Fibroblast of villous mesenchyme (primary cell): ENCODE measurements at places on chromosomes 1 and 21.

DNA sequence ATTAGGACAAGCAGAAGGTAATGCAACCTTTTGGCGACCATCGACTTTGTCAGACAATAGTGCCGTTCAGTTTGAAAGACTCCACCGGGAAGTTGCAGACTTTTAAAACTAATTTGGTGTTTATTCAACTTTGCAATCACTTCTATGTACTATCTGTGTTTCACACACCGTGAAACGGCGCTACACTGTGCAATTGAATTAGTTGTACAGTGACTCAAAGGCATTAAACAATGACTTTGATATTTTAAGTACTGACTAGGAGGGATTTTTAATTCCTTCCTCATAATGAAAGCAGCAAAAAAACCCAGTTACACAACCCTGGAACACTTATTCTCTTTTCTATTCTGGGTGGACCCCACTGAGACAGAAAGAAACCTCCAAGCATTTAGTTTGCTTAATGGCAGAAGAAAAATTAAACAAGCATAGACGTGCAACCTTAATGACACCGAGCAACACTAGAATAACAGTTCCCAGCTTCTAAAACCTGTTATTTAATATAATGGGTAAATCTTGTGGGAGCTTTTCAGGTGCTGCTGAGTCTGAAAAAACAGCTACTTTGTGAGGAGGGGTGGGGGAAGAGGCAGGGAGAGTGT lies 176.8 kb downstream of the LMO4 start:
- DNase-seq = no peak

- DNase-seq = no peak
Measured at GRCh38 chr1:203546274-203546673, 52.3 kb downstream of the OPTC start.

DNA sequence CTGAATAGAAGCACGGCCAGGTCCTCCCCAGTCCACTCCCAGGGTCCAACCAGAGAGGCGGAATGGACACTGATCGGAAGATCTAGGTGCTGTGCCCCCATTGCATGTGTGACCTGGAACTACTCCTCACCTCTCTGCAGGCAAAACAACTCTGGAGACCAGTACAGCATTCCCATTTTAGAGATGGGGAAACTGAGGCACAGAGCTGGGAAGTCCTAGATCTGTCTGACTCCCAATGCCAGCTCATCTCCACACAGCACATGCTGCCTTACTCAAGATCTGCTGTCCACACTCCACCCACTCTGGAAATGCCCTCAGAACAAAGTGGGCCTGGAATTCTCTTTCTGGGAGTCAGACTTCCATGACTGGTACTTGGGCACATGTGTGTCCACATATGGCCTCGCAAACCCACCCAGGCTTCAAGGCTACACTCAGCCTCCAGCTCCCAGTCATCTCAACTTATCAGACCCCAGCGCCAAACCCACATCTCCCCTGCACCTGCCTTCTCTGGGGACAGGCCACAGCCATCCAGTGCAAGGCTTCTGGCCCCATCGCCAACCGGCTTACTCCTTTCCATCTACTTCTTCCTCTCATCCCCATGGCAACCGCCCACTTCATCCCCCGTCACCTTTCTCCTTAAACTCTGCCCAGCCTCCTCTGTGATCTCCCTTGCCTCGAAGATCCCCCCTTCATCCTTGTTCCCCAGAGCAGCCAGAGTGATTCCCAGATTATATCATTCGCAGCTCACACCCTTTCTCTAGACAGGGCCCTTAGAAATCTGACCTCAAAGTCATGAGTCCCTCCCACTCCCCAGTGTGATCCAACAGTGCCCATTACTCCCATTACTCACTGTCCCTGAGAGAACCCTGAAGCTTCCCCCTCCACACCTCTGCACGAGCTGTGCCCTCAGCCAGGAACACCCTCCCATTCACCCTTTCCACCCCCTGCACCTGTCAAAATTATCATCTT lies 2.7 kb downstream of the COL8A2 start:
- no peak for DNase-seq

GRCh38 chr1:216081445-216081844 lies 341.8 kb downstream of the USH2A start:
- no peak for DNase-seq

- peak; percentile 50 for DNase-seq
Measured at GRCh38 chr1:150484861-150485260, 2.4 kb upstream of the TARS2 start.

- peak; percentile 27 for DNase-seq
Measured at GRCh38 chr1:93033785-93034184, 45.3 kb upstream of the MTF2 start.

- no peak for DNase-seq
Measured at GRCh38 chr1:7664893-7665250, 106.2 kb upstream of the VAMP3 start.

DNA sequence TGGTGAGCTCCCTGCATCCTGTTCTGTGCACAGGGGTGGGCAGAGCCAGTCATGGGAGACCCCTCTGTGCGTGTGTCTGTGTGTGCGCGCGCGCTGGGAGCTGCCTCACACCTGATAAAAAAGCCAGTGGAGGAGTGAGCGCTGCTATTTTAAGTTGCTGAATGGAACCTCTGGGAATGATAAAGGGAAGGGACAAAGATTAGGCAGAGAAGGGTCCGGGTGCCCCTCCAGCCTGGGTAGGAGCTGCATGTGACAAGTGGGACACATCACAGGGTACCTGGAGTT lies 847 bp downstream of the ADORA1 start:
- DNase-seq = no peak

DNA sequence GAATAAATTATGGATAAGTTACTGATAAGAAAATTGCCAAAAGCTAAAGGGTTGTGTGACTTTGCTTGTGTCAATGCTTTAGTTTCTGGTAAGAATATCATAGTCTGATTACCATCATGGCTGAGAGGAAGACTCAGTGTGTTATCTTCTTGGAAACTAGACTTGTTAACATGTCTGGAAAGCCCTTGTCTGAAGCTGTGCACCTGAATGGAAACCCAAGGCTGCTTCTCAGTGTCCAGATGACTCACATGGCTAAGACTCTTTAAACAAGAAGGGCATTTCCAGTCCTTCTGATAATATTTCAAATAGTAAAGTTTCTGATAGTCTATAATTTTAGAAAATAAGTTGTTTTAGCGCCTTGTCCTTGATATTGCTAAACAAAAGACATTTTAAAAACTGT lies 1092.7 kb downstream of the PLA2G4A start:
- no peak for DNase-seq

DNA sequence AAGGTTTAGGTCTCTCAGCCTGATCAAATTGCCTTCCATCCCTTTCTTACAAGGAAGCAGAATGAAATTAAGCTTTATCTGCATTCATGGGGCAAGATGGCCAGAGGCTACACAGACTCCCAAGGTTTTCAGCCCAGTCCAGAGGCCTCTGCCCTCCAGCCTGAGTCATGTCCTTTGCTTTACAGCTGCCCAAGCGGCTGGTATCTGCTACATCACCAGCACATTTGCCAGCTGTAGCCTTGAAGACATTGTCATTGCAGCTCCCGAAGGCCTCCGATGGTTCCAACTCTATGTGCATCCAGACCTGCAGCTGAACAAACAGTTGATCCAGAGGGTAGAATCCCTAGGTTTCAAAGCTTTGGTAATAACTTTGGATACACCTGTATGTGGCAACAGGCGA lies 16.0 kb downstream of the HAO2 start:
- DNase-seq = no peak

DNA sequence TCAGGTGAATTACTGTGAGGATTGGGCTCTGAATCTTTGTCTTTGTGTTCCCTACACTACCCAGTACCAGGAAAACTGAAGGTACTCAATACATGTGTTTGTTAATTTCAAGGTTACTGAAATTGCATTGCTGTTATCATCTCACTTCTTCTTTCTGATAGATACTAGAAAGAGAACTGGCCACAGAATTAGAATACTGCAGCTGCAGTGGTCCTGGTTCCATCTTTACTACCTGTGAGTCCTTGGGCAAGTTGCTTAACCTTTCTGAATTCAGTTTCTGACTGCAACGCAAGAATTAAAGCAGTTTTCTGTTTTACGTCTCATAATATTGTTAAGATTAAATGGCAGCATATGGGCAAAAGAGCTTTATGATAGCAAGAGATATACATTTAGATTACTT lies 263.5 kb downstream of the LMO4 start:
- DNase-seq = no peak

DNA sequence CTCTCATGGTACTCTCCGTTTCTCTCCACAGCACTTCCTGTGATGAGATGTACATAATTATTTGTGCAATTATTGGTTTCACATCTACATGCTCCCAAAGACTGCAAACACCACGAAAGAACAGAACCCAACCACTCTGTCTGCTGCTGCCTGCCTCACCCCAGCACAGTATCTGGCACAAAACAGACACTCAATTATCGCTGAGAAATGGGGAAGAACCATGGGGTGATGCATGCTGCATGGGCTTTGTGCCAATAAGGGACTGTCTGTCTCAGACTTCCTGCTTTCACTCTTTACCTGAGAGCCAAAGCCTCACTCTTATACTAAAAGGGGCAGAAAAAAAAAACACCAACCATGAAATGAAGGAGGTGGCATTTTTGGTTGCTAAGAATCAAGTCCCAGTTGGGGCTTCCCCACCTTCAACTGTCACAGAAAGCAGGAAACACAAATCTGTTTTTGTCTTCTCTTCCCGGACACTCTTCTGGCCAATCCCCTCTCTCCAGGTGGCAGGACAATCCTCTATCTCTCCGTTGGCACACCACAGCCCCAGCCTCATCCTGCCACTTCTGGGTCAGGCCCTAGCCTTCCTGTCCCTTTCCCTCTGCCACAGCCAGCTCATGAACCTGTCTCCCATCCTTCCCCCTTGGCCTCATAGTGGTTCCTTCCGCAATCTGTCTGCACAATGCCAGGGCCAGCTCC lies 82.0 kb downstream of the TGFBR3 start:
- no peak for DNase-seq

DNA sequence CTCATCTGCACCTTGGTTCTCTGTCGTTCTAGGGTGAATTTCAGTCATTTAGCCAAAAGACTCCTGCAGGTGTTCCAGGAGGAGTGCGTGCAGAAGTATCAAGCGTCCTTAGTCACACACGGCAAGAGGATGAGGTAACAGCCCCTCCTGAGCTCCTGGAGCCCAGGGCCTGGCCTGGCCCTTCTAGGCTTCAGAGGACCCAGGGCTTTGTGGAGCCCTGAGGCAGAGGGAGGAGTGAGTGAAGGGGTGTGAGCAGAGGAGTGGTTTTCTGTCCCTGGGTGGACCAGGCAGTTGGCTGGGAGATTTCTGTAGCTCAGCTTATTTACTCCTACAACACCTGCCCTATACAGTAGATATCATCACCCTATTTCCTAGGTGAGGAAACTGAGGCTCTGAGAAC lies 15.7 kb upstream of the RASSF5 start:
- no peak for DNase-seq
